ENCODE measurements at places on chromosomes 16 and 17. TPM values are rescaled to one million over a fixed set of nuclear protein-coding genes. Genes with fewer than 3 reads are reported as not detected.

DNA sequence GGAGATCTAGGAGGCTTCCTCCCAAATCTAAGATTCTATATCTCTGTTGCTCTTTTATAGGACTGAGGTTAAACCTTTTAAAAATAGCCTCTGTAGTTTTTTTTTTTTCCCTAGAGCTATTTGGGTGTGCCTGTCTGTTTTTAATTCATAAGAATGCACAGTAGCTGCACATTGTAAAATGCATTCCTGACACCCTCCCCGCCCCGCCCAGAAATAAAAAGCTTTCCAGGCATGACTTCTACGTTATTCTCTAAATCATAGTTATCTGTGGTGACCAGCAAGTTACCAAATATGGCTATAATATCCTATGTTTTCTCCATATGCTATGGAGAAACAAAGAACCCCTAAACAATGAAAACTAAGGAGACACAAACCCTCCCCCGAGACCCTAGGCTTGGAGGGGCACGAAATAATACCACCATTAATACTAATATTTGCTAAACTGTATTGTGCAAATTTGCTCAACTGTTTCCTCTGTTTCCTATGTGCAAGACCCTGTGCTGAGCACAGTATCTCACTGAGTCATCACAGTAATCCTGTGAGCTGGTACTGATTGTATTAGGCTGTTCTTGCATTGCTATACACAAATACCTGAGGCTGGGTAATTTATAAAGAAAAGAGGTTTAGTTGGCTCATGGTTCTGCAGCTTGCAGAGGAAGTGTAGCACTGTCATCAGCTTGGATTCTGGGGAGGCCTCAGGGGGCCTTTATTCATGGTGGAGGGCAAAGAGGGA is 388.3 kb downstream of the CA10 start:
- DNase-seq, result no peak

The NUBP1 gene
- total RNA-seq, result 28.7 TPM

The SLFN14 gene
- total RNA-seq, result not detected

The CCDC57 gene
- 60.5 TPM for total RNA-seq

- no peak for DNase-seq
Measured at GRCh38 chr16:22370038-22370820, 4.2 kb downstream of the CDR2 start.
